ENCODE measurements at places on chromosomes 16 and 17.

- DNase-seq = no peak
These were observed 1.8 kb upstream of the ENPP7 start for GRCh38 chr17:79728908-79729471.

- no peak for DNase-seq
These were observed 148.0 kb upstream of the TNRC6C start for GRCh38 chr17:77810536-77810935.

DNA sequence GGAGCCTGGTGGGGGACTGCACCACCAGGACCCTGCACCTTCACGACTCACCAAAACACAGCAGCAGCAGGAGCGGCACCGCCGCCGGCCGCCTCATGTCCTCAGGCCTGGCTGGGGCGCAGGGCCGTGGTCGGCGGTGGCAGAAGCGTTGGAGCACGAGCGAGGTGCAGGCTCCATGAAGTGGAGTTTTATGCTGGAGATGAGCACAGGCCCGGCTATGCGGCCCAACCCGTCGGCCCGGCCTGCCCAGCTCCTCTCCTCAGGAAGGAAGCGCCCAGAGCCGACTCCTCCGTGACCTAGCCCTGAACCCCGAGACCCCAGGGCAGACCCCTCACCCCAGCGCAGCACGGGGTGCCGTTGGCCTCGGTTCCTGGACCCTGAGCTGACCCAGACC is at the start of gene PRSS27:
TSS of gene PRSS27 (minus strand) at position 161 of the 394 bp plus-strand sequence. CDS start at position 97, 64 bp downstream.
- no peak for DNase-seq

DNA sequence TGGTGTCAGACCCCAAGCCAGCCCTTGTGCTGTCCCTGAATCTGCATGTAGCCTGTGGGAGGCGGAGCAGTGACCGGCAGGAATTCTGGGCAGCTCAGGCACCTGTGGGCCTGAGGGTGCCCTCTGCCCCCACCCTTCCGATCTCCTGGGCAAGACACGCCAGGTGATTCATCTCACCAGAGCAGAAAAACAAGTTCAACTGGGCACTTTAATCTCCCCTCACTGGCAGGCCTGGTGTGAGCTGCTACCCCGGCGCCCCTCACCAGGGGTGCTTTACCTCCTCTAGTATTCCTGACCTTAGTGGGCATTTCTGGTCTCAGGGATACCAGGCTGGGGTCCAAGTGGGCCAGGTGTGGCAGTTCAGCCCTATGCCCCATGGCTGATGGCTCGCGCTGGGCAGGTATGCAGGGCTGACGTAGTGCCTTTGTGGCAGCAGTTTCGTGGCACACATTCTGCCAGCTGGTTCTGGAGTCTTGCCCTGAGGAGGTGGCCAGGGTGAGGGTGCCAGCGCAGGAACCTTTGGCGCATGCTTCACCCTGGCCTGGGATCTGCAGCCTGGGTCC is 6.0 kb downstream of the ERBB2 start:
- DNase-seq = no peak

DNA sequence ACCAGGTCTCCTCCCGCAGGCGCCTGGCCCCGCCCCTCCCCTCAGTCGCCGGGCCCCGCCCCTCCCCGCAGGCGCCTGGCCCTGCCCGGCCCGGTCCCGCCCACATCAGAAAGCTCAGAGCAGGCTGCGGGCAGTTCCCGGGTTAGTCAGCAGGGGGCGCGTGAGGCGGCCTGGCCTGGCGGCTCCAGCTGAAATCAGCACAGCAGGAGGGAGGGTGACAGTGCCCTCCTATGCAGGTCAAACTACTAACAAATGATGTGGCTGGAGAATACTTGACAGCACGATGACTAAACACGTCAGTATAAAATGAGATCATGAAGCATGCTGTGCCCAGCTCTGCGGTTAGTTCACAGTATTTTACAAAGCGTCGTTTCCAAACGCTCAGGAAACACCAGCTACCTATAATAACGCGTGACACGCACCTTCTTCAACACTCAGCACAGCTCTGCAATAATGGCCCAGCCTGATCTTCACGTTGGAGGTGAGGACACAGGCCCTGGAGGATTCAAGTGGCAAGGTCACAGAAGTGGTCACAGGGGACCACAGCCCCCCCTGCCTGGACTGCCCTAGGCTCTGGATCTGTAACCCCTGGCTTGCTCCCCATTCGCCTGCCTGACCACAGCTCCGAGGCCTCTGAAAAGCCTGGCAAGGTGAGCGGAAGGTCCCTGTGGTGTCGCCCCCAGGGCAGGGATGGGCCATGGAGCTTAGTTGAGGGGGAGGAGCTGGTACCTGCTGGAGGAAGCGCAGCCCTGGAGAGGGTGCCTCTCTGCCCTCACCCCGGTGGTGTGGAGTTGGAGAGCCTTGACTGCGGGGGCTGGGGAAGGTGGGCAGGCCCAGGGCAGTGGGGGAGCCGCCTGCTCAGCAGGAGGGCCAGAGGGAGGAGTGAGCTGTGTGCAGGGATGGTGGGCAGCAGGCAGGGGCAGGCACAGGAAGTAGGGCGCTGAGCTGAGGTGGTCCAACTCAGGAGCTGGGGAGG is 81.2 kb downstream of the KCNJ12 start:
- peak; percentile 91 for DNase-seq

DNA sequence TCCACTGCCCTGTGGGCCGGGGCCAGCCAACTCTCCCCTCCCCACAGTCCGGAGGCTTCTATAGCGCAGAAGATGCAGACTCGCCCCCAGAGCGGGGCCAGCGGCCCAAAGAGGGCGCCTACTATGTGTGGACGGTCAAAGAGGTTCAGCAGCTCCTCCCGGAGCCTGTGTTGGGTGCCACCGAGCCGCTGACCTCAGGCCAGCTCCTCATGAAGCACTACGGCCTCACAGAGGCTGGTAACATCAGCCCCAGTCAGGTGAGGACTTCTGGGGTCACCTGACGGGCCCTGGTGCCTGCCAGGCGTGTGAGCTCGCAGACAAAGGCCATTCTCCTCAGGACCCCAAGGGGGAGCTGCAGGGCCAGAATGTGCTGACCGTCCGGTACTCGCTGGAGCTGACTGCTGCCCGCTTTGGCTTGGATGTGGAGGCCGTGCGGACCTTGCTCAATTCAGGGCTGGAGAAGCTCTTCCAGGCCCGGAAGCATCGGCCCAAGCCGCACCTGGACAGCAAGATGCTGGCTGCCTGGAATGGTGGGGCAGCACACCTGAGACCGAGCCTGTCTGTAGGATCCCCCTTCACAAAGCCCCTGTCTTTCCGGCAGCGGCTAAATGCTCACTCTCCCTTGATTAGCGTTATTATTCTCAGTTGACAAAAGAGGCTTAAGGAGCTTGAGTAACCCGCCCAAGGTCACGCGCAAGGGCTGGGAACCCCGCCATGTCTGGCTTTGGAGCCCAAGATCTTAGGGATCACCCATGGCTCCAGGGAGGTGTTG is 3.9 kb downstream of the SPATA20 start:
- DNase-seq = no peak

DNA sequence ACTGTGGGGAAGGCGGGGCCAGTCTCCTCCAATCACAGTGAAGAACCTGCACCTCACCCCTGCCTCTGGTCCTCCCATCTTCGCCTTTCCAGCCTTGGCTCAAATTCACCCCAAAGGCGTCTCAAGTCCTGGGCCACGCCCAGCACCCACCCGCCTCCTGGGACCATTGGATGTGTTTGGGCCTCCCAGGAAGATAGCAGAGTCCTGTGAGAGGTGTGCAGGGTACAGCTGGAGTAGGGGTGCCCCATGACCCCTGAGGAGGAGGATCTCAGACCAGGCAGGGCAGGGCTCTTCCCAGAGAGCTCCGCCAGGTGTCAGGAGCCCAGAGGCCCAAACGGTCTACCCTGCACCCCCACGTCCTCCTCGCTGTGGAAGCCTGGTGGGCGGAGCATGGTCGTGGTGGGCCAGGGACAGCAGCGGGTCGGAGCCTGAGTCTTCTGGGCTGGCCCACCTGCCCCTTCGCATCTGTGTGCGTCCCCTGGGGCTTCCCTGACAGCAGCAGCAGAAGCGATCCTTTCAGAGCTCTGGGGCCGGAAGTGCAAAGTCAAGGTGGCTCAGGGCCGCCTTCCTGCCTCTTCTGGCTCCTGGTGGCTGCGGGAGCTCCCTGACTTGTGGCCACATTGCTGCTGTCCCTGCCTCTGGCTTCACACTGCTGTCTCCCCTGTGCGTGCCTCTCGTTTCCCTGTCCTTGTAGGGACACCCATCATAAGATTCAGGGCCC is 34.9 kb upstream of the ZNF469 start:
- peak; percentile 10 for DNase-seq

DNA sequence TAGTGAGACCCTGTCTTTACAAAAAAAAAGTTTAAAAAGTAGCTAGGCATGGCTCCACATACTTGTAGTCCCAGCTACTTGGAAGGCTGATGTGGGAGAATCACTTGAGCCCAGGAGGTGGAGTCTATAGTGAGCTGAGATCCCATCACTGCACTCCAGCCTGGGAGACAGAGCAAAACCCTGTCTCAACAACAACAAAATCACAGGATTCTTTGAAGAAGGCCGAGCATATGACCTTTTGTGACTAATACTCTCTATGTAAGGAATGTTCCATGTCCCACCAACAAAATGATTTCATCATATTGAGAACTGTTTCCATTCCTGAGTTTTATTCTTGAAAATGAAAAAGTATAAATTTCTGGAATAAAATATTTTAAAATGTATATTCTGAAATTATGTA is 58.9 kb upstream of the EFCAB3 start:
- DNase-seq = no peak

GRCh38 chr17:82690786-82691489 is 7.6 kb downstream of the RAB40B start:
- no peak for DNase-seq

DNA sequence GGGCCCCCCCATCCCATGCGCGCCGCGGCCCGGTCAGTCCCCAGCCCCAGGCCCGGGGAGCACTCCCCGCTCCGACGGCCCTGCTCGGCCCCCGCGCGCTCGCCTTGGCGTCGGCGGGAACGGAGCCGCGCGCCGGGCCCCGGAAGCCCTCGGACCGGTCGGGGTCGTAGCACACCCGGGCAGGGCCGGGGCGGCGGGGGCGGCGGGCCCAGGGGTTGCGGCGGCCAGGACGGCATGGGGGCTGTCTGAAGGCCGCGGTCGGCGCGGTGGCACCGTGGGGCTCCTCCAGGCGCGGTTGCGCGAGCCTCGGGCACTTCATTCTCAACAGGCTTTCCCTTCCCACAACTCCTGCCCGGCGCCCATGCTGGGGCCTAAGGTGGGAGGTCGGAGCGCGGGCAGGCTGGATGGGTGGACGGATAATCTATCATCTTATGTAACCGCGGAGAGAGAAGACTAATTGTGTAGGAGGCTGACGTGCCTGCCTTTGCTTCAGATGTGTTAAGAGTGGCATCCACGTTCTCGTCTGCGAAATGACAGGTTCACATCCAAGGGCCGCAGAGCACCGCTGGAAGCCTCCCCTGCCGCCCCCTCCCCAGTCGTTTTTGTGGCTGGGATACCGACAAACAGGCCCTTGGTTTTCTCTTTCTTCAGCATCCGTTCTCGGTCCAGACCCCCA is 708 bp downstream of the BAIAP2 start:
- no peak for DNase-seq

- no peak for DNase-seq
These were observed 27.4 kb upstream of the ADORA2B start for GRCh38 chr17:15917438-15918027.

- no peak for DNase-seq
These were observed 572 bp downstream of the KSR1 start for GRCh38 chr17:27456681-27457359.

DNA sequence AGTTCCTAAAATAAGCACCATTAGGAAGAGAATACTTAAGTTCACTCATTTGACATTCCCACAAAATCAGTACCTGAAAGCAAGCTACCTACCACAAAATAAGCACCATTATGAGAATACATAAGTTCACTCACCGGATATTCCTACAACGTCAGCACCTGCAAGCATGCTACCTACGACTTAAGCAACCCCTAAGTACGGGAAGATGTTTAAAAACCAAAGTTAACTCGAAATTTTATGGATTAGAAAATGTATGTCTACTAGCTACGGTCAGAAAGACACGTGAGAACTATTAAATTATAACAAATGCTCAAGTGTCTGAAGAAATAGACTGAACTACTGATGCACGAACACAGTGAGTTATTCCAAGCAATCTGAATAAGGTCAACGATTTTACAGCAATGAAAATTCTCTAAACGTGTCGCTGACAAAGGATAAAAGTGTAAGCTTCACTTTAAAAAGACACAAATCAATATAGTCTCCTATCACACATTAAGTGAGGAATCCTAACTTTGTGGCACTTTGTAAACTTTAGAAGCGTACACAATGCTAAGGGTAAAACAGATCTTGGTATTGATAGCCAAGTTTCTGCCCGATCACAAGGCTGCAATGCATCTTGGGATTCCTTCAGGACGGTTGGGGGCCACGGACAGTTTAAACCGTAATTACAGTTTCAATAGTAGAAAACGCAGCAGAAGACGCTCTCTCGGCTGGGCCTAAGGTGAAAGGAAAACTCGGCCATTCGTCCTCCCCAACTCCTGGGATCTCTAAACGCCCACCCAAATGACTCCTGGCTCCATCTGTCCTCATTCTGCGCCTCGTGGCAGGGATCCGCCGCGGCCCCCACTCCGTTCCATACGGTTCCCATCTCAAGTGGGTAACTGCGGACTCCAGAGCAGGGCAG is 1.3 kb downstream of the GSPT1 start:
- DNase-seq = peak; percentile 45

GRCh38 chr17:82623707-82624106 is 24.5 kb downstream of the WDR45B start:
- no peak for DNase-seq

DNA sequence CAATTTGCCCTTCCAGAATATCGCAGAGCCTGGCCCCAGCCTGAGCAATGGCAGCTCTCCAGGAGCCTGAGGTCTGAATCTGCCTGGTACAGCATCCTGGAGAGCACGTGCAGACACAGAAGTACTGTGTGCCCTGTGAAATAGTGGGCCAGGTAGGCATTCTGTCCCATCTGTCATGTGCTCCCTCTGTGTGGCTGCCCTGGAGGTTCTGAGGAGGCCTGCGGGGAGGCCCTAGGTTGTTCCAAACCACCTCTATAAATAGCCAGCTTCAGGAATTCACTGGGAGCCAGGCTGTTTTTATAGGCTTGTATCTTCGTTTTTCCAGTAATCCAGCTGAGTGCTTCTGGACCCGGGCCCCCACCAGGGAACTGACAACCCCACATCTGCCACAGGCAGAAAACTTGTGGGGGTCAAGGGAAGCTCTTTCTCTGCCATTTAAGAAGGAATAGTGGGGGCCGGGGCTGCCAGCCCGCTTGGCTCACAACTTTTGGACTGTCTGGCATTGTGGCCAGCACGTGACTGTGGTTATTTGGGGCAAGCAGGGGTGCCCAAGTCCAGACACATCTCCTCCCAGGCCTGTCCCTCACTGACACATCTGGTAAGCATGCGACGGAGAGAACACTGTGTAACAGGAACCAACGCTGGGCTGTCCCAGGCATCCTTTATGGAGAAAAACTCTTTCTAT is 356.3 kb upstream of the TNRC6C start:
- no peak for DNase-seq
